CD4-positive, alpha-beta T cell (primary cell): ENCODE measurements at places on chromosomes 2 and 18. TPM values are rescaled to one million over a fixed set of nuclear protein-coding genes. Genes with fewer than 3 reads are reported as not detected.

GRCh38 chr2:166424841-166425240, 49.1 kb upstream of the SCN9A start:
- DNase-seq: no peak
- H3K4me1 ChIP-seq: no peaks in the 10 kb centered on the region
- H3K4me3 ChIP-seq: no peak overlapping the region
- H3K36me3 ChIP-seq: no peaks in the 10 kb centered on the region
- H3K27me3 ChIP-seq: no peaks in the 10 kb centered on the region

GRCh38 chr2:206424134-206424533, 19.2 kb upstream of the ADAM23 start:
- DNase-seq: no peak
- no peak overlapping the region for H3K27ac ChIP-seq
- H3K4me1 ChIP-seq: no peaks in the 10 kb centered on the region
- H3K4me3 ChIP-seq: no peak overlapping the region

- no peaks in the 10 kb centered on the region for H3K4me1 ChIP-seq
- no peak overlapping the region for H3K27ac ChIP-seq
- no peaks in the 10 kb centered on the region for H3K27me3 ChIP-seq
- H3K36me3 ChIP-seq: no peaks in the 10 kb centered on the region
Measured at GRCh38 chr18:25921677-25922421, 168.6 kb downstream of the SS18 start.

GRCh38 chr2:188577231-188577630, 285.6 kb downstream of the GULP1 start:
- no peak overlapping the region for H3K4me3 ChIP-seq
- H3K27me3 ChIP-seq: no peaks in the 10 kb centered on the region
- H3K4me1 ChIP-seq: no peaks in the 10 kb centered on the region
- no peak overlapping the region for H3K27ac ChIP-seq

STARD6 gene
- total RNA-seq: not detected

PSD4 gene
- 101 TPM for total RNA-seq

GRCh38 chr18:59821983-59822382, 77.8 kb upstream of the PMAIP1 start:
- H3K36me3 ChIP-seq: no peaks in the 10 kb centered on the region
- no peak overlapping the region for H3K27ac ChIP-seq
- no peak overlapping the region for H3K4me3 ChIP-seq
- no peaks in the 10 kb centered on the region for H3K4me1 ChIP-seq
- H3K27me3 ChIP-seq: no peaks in the 10 kb centered on the region

ANTXR1 gene
- not detected for total RNA-seq

GRCh38 chr18:41145516-41145915, 809.5 kb upstream of the PIK3C3 start:
- H3K36me3 ChIP-seq: no peaks in the 10 kb centered on the region
- H3K4me3 ChIP-seq: no peak overlapping the region
- H3K27me3 ChIP-seq: no peaks in the 10 kb centered on the region
- DNase-seq: no peak
- no peak overlapping the region for H3K27ac ChIP-seq
- H3K4me1 ChIP-seq: no peaks in the 10 kb centered on the region

DNA sequence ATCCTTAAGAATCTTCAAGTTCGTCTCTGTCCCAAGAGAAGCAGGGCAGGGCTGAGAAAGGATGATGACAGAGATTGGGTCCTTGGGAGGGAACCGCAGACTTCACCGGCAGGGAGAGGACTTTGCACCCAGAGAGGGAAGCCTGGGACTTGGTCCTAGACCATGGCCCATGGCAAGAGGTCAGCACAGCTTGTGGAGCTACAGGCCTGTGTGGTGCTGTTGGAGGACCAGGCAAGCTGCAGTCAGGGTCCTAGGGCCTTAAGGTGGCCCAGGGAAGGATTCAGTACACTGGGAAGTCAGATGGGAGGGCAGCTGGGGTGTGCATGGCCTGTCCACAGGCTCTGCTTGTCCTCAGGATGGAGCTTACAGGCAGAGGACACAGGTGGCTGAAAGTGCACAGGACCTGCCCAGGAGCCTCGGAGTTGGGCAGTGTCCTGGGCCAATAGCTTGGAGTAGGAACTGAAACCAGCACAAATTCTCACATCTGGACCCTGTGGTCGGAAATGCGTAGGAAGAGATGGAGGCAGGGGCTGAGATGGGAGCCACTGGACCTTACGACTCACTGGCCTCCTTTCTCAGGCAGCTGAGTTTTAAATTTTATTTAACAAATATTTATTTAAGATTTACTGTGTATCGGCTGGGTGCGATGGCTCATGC, 56.4 kb upstream of the TCF7L1 start:
- peaks cover 5% of the 10 kb centered on the region for H3K27me3 ChIP-seq
- DNase-seq: no peak
- no peaks in the 10 kb centered on the region for H3K4me1 ChIP-seq
- H3K36me3 ChIP-seq: no peaks in the 10 kb centered on the region
